ENCODE measurements at places on chromosomes 5 and 9. TPM values are rescaled to one million over a fixed set of nuclear protein-coding genes. Genes with fewer than 3 reads are reported as not detected.

The IRF1 gene
- total RNA-seq = 33.1 TPM

The MEIKIN gene
- total RNA-seq = not detected

The RMRP gene
- total RNA-seq = 17.6 TPM

The ZNF483 gene
- total RNA-seq = 1.0 TPM

The EPB41L4A gene
- 1.7 TPM for total RNA-seq

The PTGES gene
- total RNA-seq = 131 TPM

The CERCAM gene
- total RNA-seq = 39.5 TPM

The DPYSL3 gene
- total RNA-seq = 16.2 TPM

The INSL6 gene
- not detected for total RNA-seq

The MLANA gene
- not detected for total RNA-seq

The SLC22A4 gene
- 4.9 TPM for total RNA-seq

The PCDHGB7 gene
- total RNA-seq = 0.06 TPM

The TRIP13 gene
- 66.4 TPM for total RNA-seq

The ANGPTL2 gene
- not detected for total RNA-seq

The NOXA1 gene
- total RNA-seq = 1.5 TPM

The PCDHA8 gene
- total RNA-seq = not detected

The SPATA31D4 gene
- total RNA-seq = not detected

The SH3GL2 gene
- not detected for total RNA-seq
